Bronchial epithelial cell (primary cell): ENCODE measurements at places on chromosomes 7 and 10. TPM values are rescaled to one million over a fixed set of nuclear protein-coding genes. Genes with fewer than 3 reads are reported as not detected.

DNA sequence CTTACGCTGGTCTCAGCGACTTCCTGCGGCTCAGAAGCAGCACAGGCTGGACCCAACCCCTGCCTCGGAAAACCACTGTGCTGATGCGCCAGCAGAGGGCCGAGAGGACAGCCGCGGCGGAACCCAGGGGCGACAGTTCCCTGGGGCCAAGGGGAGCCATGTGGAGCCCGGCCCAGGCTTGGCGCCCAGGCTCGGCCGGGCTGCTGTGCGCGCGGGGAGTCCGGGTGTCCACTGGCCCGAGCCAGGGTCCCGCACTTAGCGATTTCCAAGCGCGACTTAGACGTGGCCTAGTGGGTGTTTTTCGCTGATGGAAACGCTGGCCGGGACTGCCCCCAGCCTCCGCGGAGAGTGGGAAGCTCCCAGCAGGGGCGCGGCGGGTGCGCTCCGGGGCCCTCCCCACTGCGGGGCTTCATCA is 18.6 kb upstream of the ZNF32 start:
- no peak for DNase-seq

DNA sequence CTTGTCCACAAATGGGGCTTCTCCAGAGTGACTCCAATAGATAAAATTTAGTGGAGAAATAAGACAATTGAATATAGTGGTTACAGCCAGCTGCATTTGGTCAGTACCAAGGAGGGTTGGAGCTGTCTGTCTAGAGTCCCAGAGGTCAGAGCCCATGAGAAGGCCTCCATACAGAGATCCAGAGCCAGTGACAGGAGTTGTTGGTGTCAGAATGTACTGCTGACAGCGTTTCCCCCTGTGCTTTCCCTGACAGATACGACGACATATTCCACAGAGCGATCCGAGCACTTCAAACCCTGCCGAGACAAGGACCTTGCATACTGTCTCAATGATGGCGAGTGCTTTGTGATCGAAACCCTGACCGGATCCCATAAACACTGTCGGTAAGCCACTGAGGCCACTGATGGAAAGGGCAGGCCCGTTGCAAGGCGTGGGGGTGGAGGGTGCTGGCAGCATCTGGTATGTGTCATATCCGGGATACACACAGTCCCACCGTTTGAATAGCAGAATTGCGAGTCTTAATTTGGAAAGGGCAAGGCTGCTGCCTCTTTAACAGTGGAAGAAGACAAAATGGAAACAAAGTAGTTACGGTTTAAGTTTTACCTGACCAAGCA is 483.6 kb downstream of the NRG3 start:
- no peak for DNase-seq

- no peak for DNase-seq
Measured at GRCh38 chr7:138460176-138460648, at the start of gene TRIM24. Gene TRIM24, plus strand, starts transcription at chr7:138460259. Its CDS starts 290 bp downstream, at chr7:138460549.

DNA sequence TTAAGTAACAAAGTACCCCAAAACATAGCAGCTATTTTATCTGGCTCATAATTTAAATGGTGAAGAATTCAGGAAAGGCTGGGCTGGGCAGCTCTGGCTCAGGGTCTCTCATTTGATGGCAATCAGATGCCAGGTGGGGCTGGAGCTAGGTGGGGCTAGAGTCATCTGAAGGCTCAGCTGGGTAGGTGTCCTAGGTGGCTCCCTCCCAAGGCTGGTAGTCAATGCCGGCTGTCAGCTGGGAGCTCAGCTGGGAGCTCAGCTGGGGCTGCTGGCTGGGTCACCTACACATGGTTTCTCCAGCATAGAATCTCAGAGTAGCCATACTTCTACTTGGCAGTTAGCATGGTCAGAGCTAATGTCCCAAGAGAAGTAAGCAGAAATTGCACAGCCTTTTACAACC is 34.1 kb downstream of the OSBPL3 start:
- no peak for DNase-seq

DNA sequence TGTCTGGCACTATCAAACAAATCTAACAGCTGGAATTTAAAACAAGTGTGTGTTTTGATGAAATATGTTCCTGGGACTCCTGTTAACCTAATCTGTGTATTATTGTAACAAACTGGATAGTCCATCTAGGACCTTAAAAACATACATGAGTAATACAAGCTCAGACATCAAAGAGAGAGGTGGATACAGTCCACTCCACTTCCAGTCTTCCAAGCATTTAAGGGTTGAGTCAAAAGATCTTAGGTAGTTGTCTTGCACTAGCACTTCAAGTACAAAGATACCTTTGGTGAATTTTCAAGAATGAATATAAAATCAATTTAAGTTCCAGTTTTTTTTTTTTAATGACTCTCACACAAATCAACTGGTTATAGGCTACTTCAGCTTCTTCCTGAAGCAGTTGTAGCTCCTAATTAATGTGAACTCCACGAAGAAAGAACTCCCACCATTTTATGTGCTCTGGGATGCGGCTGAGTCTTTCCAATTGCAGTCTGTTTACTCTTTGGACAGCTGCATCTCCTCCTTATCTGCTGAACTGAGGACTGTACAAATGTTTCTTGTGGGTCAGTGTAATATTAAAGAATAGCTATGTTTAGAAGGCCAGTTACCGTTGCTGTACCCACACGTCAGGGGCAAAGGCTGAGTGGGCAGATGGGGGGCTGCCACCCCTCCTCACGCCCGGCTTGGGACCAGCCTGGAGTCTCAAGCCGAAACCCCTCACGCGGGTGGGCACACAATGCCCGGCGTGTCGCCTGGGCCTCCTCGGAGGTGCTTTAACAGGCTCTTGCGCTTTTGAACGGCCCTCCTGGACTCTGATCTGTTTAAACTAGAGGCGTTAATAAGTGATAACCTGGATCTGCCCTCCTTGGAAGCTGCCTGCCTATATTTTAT is 2.9 kb upstream of the IGF2BP3 start:
- no peak for DNase-seq

DNA sequence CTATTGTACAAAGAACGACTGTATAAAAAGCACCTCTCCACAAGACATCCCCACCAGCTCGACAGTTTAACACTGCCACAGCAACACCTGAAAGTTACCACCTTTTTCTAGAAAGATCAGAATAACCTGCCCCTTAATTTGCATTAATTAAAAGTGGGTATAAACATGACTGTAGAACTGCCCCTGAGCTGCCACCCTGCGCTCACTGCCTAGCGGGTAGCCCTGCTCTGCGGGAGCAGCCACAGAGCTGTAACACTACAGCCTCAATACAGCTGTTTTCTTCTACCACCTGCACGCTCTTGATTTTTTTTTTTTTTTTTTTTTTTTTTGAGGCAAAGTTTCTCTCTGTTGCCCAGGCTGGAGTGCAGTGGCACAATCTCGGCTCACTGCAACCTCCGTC is 140.9 kb downstream of the PARD3 start:
- DNase-seq: no peak

- DNase-seq: peak; percentile 51
Measured at GRCh38 chr7:107891636-107892366, 818 bp downstream of the DLD start.

GRCh38 chr10:78659598-78659967 is 409.2 kb upstream of the ZMIZ1 start:
- no peak for DNase-seq

- DNase-seq: no peak
Measured at GRCh38 chr7:2108071-2108455, 124.7 kb downstream of the MAD1L1 start.

DNA sequence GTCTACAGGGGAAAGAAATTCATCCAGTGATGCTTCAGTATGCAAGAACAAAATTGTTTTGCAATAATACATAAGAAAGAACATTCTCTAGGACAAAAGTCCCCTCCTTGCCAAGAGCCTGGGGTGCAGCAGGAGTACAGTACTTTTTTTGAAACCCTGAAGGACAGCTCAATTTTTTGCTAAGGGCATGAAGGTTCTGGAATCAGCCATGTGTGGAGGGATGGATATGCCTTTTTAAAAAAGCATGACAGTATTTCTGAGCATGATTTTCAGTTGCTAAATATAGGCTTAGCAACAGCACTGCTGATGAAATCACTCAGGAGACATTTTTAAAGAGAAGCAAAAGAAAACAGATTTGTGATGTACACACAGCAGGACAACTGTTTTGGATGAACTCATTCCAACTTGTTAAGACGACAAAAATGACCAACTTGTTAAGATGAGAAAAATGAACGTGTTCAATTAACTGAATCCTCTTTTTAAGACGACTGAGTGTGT is 39.3 kb downstream of the HBP1 start:
- no peak for DNase-seq

DNA sequence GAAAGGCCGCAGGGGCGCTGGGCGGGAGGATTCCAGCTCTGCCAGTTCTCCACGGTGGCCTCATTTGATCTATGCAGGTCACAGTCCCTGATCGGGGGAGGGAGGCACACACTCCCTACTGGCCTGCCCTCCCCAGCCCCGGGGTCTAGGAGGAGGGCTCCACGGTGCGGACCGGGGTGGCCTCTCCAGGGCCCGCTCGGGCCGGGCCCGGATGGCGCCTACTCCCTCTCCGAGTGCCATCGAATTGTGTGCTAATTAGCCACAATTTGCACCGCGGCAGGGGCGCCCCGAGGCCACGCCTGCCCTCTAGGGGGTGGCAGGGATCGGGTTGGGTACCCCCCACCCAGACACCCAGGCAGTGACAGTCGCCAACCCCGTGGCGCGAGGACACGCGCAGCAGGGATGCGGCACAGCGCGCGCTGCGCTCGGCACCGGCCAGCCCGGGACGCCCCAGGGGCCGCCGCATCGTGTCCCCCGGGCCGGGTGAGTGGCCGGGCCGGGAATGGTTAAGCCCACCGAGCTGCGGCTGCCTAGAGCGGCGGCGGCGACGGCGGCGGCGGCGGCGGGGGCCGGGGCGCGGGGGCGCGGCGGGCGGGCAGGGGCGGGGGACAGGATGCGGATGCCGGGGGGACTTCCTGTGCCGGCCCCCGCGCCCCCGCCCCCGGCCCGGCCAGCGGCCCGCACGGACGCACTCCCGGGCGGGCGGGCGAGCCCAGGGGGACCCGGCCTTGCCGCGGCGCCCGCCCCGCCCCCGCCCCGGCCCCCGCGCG is at the start of gene ZNF853:
Gene ZNF853, plus strand, starts transcription at position 658 of the 770 bp plus-strand sequence. CDS start 565 bp downstream, outside the sequence.
- no peak for DNase-seq

DNA sequence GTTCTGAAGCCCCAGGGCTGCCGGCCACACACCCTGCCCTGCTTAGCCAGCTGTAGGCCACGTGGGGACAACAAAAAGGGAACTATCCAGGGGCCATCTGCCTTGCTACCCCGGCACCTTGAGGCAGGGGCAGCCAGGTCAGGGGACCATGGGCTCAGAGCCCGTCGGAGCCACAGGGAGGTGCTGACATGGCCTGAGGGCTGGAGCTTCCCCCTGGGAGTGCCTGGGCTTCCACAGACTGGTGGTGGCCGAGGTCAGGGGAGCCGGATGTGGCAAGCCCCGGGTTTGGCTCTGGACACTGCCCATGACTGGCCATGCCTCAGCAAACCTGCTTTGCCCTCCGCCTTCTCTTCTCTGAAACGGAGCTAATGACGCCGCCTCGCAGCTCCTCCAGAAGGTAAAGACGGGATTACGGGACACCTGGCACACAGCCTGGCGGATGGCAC is 178.5 kb downstream of the EBF3 start:
- no peak for DNase-seq

DNA sequence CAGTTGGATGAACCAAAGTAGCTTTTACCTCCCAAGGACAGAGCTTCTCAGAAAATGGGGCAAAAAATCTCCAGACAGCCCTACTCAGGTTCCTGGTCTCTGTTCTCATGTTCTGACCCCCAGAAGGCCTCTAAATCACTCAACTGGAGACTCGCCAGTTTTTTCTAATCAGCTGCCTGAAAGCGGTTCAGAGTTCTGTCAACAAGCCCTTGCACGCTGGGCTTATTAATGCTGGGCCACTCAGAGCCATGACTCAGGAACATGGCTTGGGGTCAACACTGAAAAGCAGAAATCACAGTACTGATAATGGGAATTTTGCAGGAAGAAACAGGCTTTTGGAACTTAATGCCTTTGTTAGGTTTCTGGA is 15.3 kb downstream of the ECHDC3 start:
- peak; percentile 97 for DNase-seq

- DNase-seq: no peak
Measured at GRCh38 chr7:157540020-157540419, 203.2 kb downstream of the DNAJB6 start.

DNA sequence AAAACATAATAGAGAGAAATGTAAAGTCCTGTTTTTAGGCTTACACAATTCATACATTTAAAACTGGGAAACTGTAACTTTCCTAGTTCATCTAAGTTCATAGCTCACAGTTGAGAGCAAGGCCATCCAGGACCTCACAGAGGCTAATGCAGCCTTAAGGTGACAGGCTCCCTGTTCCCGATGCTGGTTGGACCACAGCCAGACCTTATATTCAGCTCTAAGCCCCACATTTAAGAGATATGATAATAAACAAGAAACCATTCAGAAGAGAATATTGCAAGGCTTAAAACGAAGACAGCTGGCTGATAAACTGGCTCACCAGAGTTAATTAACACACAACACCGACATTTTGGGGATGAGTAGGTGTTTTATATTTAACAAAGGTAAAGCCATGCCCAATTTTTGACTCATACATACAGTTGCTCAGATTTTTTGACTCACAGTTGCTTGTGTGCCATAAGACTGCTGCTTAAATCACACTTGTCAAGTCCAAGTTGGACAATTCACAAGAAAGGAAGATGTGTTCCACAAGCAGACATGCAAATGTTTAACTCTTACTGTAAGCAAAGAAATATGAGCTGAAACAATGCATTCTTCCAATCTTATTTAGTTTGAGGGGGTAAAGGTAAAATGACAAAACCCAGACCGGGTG is 41.1 kb upstream of the TMEM213 start:
- DNase-seq: peak; percentile 43

DNA sequence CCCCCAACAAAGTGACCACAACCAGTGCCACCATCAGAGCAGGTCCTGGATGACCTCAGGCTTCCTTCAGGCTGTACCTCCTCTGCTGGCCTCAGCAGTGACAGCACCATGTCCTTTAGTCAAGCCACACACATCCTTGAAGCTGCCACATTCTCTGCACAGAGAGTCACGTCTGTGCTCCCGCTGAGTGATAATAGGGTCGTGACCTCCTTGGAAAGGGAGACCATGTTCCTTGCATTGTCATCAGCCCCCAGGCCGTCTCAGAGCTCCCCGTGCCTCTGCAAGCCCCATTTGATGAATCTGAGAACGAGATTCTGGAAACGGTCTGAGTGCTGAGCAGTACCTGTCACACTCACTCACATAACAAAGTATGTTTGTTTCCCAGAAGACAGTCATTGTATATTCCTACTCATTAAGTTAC is 106.5 kb upstream of the PRR15 start:
- DNase-seq: no peak

DNA sequence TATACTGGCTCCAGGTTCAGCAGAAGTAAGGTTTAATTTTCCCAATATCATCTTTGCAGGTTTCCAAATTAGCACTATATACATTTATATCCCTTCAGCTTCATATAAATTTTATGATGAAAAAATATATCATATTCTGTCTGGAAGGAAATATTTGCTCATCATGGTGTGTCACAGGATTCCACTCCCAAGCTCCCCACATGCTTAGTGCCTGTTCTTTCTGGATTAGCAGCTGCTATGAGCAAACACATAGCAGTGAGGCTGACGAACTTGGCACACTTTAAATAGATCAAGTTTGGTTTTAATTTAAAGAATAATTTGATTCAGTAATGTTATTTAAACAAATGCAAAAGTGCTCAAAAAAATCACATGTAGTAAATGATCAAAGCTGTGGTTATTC is 251.9 kb downstream of the AGMO start:
- peak; percentile 49 for DNase-seq

Gene OR13A1
- not detected in 2 replicates for total RNA-seq

Gene CDC123
- 88.5 and 106 TPM in 2 replicates for total RNA-seq

Gene CALML3
- total RNA-seq: 0.53 and 1.0 TPM in 2 replicates

Gene GJC3
- not detected in 2 replicates for total RNA-seq

Gene DLX5
- total RNA-seq: 0.13 TPM in 1 of 2 replicates, not detected in the other

Gene DLX6
- not detected in 2 replicates for total RNA-seq

Gene CRYGN
- not detected in 2 replicates for total RNA-seq

Gene LRGUK
- total RNA-seq: under 0.01 and 0.26 TPM in 2 replicates

Gene CYP2C19
- 0.26 and 1.2 TPM in 2 replicates for total RNA-seq

Gene COL1A2
- 1.4 and 46.9 TPM in 2 replicates for total RNA-seq

Gene RBM20
- total RNA-seq: 1.8 TPM in 1 of 2 replicates, not detected in the other

Gene TAS2R41
- not detected in 2 replicates for total RNA-seq
